Skeletal muscle tissue (tissue), 5 donors: ENCODE measurements at places on chromosomes 2 and 18. TPM values are rescaled to one million over a fixed set of nuclear protein-coding genes. Genes with fewer than 3 reads are reported as not detected.

LYG2 gene
- not detected for total RNA-seq

CFAP65 gene
- total RNA-seq, result not detected

NPAS2 gene
- total RNA-seq, result 7.8 TPM

MSH2 gene
- total RNA-seq, result 24.0 TPM

SLC66A3 gene
- 20.9 TPM for total RNA-seq

DUSP11 gene
- 28.2 TPM for total RNA-seq

DSG2 gene
- 2.6 TPM for total RNA-seq

HOXD12 gene
- total RNA-seq, result not detected

NCKAP5 gene
- total RNA-seq, result 5.7 TPM

ALPI gene
- not detected for total RNA-seq

PLGLB1 gene
- 2.1 TPM for total RNA-seq

CREB1 gene
- total RNA-seq, result 30.8 TPM

IL36RN gene
- total RNA-seq, result not detected

RFX8 gene
- total RNA-seq, result under 0.01 TPM

ALK gene
- total RNA-seq, result 0.52 TPM

LAMA3 gene
- total RNA-seq, result 8.4 TPM

REG3G gene
- not detected for total RNA-seq

FRZB gene
- 6.8 TPM for total RNA-seq

LIPG gene
- 2.6 TPM for total RNA-seq

ARHGEF4 gene
- 11.5 TPM for total RNA-seq

CMPK2 gene
- 4.2 TPM for total RNA-seq

CCDC68 gene
- total RNA-seq, result 0.52 TPM

INO80C gene
- 4.7 TPM for total RNA-seq

SANBR gene
- 36.5 TPM for total RNA-seq

MDH1B gene
- total RNA-seq, result not detected

WDR54 gene
- total RNA-seq, result 5.7 TPM

TBR1 gene
- not detected for total RNA-seq

CNTNAP5 gene
- not detected for total RNA-seq

VIT gene
- total RNA-seq, result 6.8 TPM

RUFY4 gene
- not detected for total RNA-seq

CD8B2 gene
- total RNA-seq, result under 0.01 TPM

SERPINB11 gene
- total RNA-seq, result not detected

PCARE gene
- under 0.01 TPM for total RNA-seq

STAT4 gene
- 2.6 TPM for total RNA-seq

C1QL2 gene
- total RNA-seq, result not detected

KCNF1 gene
- 1.6 TPM for total RNA-seq

ASNSD1 gene
- 36.5 TPM for total RNA-seq

COL4A3 gene
- total RNA-seq, result under 0.01 TPM

PAX3 gene
- total RNA-seq, result 0.52 TPM

TEKT4 gene
- under 0.01 TPM for total RNA-seq

TWIST2 gene
- 6.8 TPM for total RNA-seq

RAB27B gene
- total RNA-seq, result 1.0 TPM

OTOS gene
- total RNA-seq, result not detected

CYB5A gene
- 28.7 TPM for total RNA-seq

COA5 gene
- 26.6 TPM for total RNA-seq

PFN4 gene
- total RNA-seq, result not detected

SP100 gene
- total RNA-seq, result 24.0 TPM

TMEM169 gene
- total RNA-seq, result 1.6 TPM

MC4R gene
- 0.52 TPM for total RNA-seq

DLX1 gene
- total RNA-seq, result not detected

OR6B2 gene
- total RNA-seq, result not detected

CRYGD gene
- not detected for total RNA-seq

KCNK3 gene
- 0.52 TPM for total RNA-seq

ANTXR1 gene
- total RNA-seq, result 86.6 TPM

NDC80 gene
- total RNA-seq, result 6.8 TPM

PROKR1 gene
- 0.52 TPM for total RNA-seq

OXER1 gene
- total RNA-seq, result under 0.01 TPM

LRRTM1 gene
- under 0.01 TPM for total RNA-seq

MERTK gene
- 4.2 TPM for total RNA-seq
